ENCODE measurements at places on chromosomes 7 and 10.
A peak's percentile ranks its signal among the peaks of the same experiment; 100 is the strongest.

- no peak for DNase-seq
These were observed 83.4 kb upstream of the BMPER start for GRCh38 chr7:33821970-33822369.

GRCh38 chr10:80528185-80528700 is 9.5 kb upstream of the SH2D4B start:
- DNase-seq = no peak

DNA sequence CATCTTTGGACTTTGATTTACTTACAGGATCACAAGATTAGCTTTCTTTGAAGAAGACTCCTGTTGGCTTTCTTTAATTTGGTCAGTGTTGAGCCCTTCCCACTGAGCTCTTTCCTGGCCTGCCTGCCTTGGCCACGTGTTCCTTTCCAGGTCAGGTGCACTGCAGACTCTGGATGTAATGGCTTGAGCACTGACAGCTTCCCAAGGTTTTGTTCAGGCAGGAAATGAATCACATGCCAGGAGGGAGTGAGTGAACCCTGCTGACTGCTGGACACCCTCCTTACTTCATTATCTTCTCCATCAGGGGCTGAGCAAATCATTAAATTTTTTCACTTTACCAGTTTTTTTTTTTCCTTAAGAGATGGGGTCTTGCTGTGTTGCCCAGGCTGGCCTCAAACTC is 29.8 kb downstream of the SNX10 start:
- DNase-seq = no peak

GRCh38 chr10:32909456-32909855 is 48.6 kb downstream of the ITGB1 start:
- DNase-seq = no peak

GRCh38 chr10:23053036-23053435 is 42.3 kb upstream of the MSRB2 start:
- no peak for DNase-seq

- no peak for DNase-seq
These were observed 49.9 kb upstream of the UCN3 start for GRCh38 chr10:5314840-5315239.

DNA sequence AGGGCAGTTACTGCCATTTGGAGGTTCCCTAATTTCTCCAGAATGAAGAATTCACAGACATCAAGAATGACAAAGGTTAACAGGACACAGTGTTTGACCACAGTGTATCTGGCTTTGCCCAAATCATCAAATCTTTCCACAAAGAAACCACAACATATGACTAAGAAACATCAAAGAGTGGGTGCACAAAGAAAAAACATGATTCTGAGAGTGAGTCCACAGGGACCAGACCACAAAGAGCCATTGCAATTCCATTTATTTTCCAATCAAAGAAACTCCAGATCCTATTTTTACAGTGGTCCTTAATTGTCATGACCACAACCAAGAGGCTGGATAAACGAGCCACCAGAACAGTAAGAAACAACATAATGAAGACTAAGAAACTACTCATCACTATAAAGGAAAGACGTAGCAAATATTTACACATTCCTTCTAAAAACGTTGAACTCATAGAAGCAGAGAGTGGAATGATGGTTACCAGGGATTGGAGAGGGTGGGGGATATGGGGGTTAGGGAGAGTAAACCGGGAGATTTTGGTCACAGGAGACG is 286.5 kb downstream of the DOCK4 start:
- DNase-seq = peak; percentile 15

GRCh38 chr7:108083980-108084379 is 46.2 kb downstream of the LAMB4 start:
- no peak for DNase-seq

- DNase-seq = no peak
These were observed 99.1 kb downstream of the XPNPEP1 start for GRCh38 chr10:109824206-109824605.

DNA sequence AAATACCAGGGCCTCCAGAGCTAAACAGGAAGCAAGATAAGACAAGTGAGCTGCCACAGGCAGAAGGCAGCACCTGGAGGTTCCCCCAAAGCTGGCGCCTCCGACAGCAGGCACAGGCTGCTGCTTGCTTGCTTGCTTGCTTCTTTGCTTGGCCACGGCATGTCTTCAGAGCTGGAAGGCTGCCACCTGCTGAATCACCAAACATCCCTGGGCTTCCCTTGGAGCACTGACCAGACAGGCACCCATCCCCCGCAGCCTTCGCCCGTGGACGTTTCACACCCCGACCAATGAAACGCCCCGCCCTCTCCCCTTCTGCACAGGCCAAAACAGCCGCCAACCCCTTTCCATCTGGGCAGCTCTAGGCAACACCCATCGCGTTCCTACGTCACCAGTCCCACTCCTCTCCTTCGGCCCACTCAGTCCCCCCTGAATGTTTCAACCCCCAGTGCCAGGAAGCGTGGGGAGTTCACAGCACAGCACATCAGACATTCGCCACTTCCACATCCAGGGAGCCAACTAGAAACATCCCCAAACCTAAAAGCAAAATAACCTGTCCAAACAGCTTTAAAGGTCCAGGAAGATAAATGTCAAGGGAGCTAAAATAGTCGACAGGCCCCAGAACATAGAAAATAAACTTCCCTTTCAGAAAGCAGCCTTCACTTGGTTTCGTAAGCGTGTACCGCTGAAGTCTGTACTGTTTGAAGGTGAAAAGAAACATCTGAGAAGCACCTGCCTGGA is 1.6 kb downstream of the SGMS1 start:
- peak; percentile 38 for DNase-seq

GRCh38 chr7:106757846-106758245 is 96.9 kb upstream of the CCDC71L start:
- no peak for DNase-seq

DNA sequence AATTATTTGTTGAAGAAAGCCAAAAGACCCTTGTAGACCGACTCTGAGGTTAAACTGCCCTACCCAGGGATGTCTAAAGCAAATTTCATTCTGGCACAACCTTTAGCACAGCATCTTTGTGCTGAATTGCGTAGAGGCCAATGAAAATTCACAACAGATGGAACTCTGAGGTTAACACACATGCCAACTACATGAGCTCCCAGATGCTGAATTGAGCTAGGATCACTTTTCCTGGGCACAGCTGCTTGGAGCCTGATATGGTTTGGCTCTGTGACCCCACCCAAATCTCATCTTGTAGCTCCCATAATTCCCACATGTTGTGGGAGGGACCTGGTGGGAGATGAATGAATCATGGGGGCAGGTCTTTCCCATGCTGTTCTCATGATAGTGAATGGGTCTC is 158.0 kb upstream of the PTN start:
- no peak for DNase-seq

DNA sequence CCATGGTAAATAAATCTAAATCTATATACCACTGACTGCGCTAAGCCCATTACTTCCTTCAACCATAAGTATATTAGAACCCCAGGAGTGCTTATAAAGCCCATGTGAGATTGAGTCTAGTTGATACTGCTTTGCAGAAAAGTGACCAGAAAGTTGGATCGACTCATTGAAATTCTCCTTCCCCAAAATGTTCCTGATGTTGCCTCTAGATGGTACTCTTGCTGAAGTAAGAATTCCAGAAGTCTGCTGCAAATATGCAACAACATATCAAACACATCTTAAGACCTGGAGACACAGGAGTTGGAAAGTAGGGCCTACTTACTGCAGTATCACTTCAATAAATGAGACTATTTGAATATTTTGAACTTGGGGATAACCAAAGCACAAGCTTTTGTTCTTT is 550.8 kb downstream of the IPMK start:
- no peak for DNase-seq

- DNase-seq = no peak
These were observed 177.4 kb upstream of the PRR15 start for GRCh38 chr7:29386196-29386765.

- DNase-seq = no peak
These were observed 260.2 kb downstream of the STK31 start for GRCh38 chr7:23970193-23970592.

GRCh38 chr7:16989811-16990413 is 108.1 kb upstream of the AGR3 start:
- no peak for DNase-seq

GRCh38 chr7:101934618-101935017 is 117.2 kb downstream of the CUX1 start:
- no peak for DNase-seq

- DNase-seq = no peak
These were observed 31.6 kb downstream of the MGMT start for GRCh38 chr10:129498680-129499079.

DNA sequence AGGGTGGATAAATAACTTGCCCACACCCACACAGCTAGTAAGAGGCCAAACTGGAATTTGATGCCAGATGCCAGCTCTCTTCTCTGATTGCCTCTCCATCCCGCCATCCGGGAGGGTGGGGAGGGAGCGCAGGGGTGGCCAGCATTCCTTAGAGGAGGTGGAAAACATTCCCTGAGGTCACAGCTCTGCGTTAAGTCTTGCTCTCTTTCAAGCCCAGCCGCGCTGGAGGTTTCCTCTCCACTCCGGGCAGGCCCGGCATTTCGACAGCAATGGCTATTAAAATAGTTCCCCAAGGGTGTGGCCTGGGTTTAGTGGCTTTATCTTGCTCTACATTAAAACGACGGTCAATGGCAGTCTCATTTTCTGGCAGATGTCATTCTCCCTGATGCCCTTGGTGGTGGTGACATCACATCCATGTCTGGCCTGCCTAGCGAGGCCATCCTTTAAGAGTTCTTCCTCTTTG is 16.1 kb upstream of the C10orf71 start:
- no peak for DNase-seq

GRCh38 chr7:32516551-32517100 is 21.3 kb downstream of the AVL9 start:
- no peak for DNase-seq

GRCh38 chr7:21454182-21454581 is 26.3 kb downstream of the SP4 start:
- no peak for DNase-seq

DNA sequence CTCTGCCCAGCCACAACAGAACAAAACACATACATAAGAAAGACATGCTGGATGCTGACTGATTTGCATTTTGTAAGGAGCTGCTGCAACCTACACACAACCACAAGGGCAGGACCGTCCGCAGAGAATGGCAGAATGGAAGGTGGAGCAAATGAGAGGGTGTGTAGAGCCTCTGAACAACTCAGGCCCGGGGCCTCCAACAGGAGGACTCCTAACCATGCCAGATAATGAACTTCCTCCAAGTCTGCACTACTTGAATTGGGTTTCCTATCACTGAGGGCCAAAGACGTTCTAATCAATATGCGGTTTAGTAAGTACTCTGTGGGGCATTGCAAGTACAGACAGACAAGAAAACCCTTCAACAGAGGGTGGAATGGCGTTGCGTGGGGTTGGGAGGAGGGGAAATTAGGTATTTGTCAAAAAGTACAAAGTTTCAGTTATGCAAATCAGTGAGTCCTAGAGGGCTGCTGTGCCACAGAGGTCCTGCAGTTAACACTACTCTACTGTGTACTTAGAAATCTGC is 14.6 kb downstream of the VOPP1 start:
- DNase-seq = no peak

- DNase-seq = no peak
These were observed 19.1 kb downstream of the GPR26 start for GRCh38 chr10:123685260-123685659.

- DNase-seq = no peak
These were observed 235.0 kb downstream of the GLRX3 start for GRCh38 chr10:130371156-130371555.

- DNase-seq = no peak
These were observed 348.0 kb downstream of the GPAM start for GRCh38 chr10:111835574-111835973.

DNA sequence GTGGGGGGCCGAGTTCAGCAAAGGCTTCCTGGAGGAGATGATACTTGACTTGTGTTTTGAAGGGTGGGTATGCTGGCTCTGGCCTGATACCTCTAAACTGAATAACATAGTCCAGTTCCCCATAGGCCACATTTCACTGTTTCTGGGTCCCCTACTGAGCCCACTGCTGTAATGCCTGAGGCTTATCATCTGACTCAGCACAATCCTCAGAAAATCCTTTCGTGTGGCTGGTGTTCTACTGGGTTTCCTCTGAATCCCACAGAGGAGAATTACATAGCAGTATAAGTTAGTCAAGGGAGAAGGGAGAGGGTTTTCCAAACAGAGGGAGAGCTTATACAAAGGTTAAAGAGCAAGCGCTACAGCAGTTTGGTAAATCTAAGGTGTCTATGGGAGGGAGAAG is 2.8 kb upstream of the R3HCC1L start:
- no peak for DNase-seq

DNA sequence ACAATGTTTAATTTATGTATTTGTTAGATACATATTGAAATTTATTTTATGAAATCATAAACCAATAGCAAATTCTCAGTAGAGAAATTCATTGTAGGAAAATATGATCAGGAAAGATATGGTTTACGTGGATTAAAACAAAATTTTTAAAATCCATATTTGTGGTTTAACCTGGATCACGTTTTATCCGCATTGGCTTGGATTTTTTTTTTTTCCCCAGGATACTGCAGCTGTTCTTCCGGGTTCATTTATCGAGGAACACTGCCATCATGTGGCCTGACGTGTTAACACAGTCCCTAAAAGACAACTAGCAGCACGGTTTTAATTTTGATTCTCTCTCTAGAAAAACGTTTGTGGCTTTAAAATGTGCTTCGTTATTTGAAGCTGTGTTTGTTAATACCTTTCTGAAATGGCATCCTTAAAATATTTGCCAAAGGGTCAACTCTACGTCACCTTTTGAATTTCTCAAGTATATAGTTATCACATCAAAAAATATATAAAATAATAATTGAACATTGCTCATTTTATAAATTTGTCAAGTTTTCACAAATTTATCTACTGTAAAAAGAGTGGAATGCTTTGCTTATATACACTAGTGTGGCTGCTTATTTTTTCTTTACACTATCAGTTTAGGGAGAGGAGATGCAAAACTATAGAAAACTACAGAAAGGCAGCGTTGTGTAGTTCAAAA is 8.7 kb upstream of the ASB4 start:
- peak; percentile 76 for DNase-seq

DNA sequence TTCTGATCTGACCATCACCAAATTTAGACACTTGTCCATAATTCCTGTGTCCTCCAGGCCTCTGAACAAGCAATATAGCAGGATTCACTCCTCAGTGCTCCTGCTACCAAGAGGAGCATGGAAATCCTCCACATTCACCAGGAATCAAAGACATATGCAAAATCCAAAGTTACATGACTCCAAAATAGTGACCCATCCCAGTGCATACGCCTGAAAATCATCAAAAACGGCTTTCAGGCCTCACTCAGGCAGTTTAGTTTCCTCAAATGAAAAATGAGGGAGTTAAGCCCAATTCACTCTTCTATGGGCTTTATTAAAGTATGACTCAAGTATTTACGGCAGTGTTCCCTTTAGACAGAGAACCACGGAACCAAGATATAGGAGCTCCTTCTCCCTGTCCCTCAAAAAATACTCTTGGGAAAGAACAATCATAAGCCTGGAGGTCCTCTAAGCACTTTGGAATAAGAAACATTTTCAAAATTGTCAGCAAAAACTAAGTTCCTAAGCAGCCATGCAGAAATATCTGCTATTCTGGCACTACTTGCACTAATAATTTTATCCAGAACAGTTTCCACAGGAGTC is 240.7 kb downstream of the PARD3 start:
- no peak for DNase-seq

DNA sequence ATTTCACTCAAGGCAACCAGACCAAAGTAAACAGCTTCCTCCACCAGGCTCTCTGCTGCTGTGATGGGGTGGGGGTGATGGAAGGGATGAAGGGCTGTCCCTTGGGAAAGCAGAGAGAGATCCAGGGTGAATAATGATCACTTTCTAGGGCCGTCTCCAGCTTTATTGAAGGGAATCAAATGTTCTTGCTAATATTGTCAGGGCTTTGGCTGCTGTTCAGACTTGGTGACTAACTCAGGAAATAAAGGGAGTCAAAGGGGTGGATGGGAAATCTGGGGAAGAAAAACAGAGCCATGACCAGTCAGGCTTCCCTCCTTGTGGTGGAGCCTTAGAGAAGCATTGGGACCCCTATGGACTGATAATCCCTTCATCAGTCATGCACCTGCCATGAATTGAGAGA is 196.2 kb upstream of the AGK start:
- no peak for DNase-seq

All from hematopoietic multipotent progenitor cell (in vitro differentiated cells).